Foreskin keratinocyte (primary cell): ENCODE measurements at places on chromosomes 3 and 15. TPM values are rescaled to one million over a fixed set of nuclear protein-coding genes. Genes with fewer than 3 reads are reported as not detected.

- DNase-seq, result peak; percentile 84
Measured at GRCh38 chr3:110881069-110881468, 190.5 kb upstream of the NECTIN3 start.

DNA sequence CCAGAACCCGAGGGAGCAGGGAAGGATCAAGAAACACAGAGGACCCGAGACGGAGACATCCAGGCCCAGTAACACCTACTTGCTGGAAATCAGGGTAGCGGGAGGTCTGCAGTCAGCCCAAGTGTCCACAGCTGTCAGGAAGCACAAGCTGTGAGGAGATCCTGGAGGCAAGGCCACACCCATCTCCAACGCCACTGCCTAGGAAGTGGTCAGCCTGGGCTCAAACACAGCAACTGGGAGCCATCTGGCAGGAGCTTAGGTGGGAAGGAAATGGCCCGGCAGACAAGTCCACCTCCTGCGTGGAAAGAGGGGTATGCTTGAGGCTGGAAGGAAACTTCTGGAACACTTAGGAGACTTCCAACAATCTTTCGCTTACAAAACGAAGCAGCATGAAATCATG lies 407.1 kb downstream of the VPS13C start:
- DNase-seq, result no peak

DNA sequence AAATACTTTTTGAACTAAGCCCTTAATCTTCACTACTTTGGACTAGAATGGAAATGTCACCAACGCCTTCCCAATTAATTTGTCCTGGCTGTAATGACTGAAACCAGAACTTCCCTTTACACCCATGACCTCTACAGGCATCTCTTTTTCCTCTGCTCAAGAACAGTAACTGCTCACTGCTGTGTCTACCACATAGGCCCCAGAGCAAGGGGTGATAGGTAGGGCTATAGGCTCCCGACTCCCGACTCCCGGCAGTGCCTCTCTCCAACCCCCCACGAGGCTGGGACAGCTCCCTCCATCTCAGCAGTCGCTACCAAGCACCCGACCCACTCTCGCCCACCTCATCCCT lies 384 bp upstream of the LEKR1 start:
- DNase-seq, result no peak

DNA sequence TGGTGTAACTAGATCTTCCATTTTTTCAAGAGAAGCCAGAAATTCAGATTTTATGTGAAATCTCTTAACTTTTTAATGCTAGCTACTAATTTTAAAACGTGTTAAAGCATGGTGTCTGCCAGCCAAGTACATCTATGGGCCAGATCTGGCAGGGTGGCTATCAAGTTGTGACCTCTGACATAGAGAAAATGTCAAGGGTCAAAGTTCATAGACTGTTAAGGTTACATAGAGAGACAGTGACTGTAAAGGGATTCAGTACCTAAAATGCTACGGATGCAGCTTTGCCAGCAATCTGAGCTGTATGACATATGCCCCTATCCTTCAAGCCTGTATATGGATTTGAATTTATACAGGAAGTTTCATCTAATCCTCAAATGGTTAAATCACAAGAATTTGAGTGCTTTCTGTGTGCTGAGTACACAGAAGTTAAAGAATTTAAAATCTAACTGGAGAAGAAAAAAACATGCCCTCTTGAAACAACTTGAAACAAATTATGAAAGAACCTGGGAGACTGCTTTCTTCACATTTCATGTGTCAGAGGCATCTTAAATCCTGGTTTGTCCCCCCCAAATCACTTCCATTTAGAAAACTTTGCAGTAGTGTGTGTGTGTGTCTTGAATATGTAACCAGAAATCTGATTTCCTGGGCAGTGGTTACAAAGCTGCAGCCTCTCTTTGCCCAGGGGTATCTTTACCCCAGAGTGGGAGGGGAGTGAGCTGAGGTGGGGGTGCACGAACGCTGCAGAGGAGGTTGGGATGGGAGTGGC lies 895 bp upstream of the ARHGAP31 start:
- no peak for DNase-seq

- peak; percentile 59 for DNase-seq
Measured at GRCh38 chr3:159796744-159797143, 191.9 kb upstream of the IL12A start.

- no peak for DNase-seq
Measured at GRCh38 chr3:119595639-119596334, 1.9 kb upstream of the PLA1A start.

DNA sequence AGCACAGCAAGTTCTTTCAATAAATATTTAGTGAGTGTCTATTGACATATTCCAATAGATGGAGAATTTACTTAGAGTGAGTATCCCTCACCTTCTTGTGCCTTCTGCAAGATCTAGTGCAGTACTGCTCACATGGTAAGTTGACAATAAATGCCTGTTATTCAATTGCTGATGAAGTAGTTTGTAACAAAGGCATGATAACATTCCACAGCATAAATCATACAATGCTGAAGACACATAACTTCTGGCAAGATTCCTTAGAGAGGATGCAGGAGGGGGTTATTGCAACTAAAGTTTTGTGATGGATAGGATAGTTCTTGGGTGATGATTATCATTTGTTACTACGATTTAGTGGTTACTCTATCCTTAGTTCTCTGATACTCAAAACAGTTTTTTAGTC lies 112.2 kb upstream of the RBMS3 start:
- no peak for DNase-seq

CDHR4 gene
- total RNA-seq, result not detected in 2 replicates

GOLGA8N gene
- total RNA-seq, result 0.78 and 0.99 TPM in 2 replicates

CFAP161 gene
- not detected in 2 replicates for total RNA-seq
